ENCODE measurements at places on chromosomes 5 and 9.

DNA sequence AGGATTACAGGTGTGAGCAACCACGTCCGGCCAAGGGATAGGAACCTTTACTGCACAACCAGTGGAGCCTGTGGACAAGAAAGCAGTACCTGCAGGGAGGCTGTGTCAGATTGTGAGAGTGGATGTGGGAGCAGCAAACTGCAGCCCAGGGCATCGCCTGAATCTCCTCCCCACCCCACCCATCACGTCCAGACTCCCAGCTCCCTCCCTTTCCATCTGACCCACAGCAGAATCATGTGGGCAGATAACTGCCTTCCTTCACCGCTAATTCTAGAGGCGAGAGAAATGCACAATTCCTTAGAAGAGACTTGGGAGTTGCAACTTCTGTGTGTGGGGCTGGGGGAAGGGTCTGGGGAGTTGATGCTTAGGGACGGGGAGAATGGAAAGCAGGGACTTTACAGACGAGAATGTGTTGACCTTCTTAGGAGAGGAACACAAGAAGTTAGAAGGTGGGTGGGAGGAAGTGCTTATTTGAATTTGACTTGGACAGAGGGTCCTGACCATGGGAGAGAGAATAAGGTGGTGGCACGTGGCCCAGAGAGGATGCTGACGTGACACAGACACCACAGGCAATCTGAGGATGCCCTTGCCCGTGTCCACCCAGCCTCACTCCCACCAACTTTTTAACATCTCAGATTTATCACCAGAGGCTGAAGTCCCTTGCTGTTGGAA, 4.5 kb upstream of the LCP2 start:
- DNase-seq: no peak

GRCh38 chr5:102314328-102314727, 18.2 kb upstream of the SLCO4C1 start:
- no peak for DNase-seq

DNA sequence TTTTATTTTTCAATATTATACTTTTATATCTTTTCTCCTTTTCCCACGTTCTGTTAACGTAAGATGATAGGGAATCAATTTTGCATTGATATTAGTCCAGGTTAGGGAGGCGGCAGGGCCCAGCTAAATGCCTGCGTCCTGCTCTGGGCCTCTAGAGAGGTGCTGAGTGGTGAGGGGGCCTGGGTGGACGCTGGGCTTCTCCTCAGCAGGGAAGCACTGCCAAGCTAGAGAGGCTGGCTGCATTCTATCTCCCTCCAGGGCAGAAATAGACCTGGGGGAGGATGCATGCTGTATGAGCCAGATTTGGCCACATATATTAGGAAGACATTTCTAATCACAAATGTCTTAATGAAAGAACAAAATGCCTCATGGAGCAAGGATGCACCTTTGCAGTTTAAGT, 43.6 kb upstream of the NKX2-5 start:
- no peak for DNase-seq

- no peak for DNase-seq
These were observed 5.8 kb downstream of the TRAF1 start for GRCh38 chr9:120920806-120921178.

DNA sequence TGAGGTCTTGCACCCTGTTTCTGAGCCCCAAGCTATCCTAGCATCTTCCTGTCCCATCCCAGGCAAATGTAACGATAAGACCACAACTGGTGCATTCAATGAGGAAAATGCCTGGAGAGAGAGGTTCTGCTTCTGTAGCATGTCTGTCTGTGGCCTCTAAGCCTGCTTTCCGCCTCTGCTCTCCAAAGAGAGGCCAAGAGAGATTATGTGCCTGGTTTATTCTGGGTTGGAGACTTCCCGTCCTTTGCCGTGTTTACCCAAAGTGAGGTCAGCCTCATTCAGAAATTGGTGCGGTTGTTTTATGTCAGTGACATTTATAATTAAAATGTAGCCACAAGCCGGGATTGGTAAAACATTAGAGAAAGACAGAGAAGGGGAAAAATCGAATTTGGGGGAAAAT, 77.8 kb downstream of the FGF1 start:
- no peak for DNase-seq

- no peak for DNase-seq
These were observed 1209.3 kb upstream of the C9orf72 start for GRCh38 chr9:28782630-28783029.

GRCh38 chr5:151793358-151793757, 21.6 kb downstream of the G3BP1 start:
- no peak for DNase-seq

DNA sequence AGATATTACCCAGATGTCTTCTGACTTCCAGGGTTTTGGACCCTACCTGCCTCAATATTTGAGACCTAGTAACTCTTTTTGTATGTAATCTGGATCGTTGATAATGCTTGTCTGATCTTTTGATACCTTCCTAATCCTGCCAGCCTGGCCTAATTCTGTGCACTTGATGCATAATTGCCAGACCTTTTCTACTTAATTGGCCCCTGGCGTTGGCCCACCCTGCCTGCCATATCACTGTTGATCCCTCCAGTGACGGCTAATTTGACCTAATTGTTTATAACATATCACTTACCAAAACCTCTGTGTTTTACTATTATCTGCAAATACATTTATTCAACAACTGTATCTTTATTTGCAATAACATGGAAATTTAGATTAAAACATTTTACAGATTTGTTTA, 49.0 kb downstream of the SLC44A1 start:
- no peak for DNase-seq

DNA sequence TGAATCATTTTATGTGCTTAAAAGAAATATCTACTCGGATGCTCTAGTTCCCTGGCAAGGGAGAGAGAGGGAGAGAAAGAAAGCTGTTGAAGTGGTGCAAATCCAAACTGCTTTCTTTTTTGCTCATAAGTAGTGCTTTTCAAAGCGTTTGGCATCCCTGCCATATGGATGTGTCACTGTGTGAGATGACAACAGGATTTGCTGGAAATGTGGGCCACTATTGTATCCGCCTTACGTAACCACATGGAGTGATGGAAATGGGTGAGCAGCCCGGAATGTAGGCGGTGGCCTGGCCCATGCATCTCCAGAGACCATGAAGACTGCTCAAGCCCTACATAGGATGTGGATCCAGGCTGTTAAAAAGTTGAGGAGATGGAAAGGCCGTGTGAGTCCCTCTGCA, 30.8 kb downstream of the TJP2 start:
- DNase-seq: no peak

GRCh38 chr9:110588296-110588695, 8.8 kb upstream of the SVEP1 start:
- no peak for DNase-seq

DNA sequence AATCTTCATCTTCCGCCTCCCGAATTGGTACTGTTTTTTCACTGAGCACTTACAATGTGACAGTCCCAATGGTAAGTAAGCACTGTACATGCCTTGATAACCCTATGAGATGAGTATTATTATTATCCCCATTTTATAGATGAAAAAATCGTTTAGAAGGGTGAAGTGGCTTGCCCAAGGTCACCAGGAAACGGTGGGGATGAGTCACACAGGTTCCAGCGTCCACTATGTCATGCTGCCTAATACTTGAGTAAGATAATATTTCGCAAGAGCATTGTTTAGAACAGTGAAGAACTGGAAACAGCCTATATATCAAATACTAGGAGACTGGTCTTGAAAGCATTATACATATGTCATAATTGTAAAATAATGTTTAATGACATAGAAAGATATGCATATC, 12.9 kb downstream of the HAND1 start:
- no peak for DNase-seq

DNA sequence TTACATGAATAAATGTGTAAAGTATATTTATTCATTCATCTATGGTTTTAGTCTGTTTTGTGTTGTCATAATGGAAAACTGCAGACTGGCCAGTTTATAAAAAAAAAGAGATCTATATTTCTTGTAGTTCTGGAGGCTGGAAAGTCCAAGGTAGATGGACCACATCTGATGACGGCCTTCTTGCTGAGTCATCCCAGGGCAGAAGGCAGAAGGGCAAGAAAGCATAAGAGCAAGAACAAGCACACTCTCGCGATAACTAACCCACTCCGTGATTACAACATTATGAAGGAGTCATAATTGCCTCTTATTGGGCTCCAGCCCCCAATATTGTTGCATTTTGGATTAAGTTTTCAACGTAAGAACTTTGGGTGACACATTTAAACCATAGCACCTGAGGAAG, 180.4 kb upstream of the DAB2 start:
- DNase-seq: no peak

DNA sequence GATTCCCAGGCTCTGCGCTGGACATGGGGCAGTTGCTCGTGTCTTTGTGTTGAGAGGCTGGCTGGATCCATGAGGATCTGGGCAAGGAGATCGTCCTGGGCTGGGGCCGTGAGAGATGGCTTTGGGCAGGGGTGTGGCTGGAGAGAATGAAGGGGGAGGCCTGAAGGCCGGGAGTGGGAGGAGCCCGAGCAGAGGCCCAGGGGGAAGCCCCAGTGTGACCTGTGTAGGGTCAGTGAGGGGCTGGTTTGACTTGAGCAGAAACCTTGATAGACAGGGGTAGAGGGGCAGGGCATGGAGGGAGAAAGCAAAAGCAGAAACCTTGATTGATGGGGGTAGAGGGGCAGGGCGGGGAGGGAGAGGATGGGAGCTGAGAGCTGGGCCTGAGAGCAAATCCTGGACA, 54.4 kb upstream of the ASS1 start:
- no peak for DNase-seq

GRCh38 chr9:87054999-87055686, 107.8 kb upstream of the GAS1 start:
- no peak for DNase-seq

DNA sequence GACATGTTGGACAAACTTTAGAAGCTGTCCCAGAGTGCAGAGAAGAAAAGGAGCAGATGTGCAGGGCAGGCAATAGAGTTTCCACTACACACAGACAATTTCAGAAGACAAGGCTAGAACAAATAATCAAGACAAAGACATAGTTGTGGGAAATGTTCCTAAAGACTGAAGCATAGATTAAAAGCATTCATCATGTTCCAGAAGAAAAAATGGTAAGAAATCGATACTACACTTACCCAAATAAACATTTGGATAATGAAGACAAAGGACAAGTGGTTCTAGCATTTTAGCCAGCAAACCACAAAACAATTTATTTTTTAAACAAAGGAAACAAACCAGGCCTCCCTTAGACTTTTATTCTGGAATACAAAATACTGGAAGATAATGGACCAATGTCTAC, 97.9 kb downstream of the FSTL4 start:
- DNase-seq: no peak

DNA sequence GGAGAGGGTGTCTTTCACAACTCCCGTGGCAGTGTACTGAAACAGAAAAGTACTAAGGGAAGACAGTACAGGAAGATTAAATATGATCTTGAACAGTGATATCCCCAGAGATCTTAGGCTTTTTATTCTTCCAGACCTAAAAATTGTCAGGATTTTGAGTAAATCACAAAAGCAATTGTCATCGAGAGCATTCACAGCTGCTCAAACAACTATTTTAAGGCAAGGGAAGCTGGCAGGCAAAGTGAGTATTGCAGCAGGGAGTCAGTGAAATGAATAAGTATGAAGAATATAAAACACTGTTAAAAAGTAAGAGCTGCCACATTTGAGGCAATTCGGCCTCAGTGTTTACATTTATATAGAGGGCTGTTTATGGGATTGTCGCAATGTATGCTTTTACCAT, 479.0 kb downstream of the CAAP1 start:
- no peak for DNase-seq

DNA sequence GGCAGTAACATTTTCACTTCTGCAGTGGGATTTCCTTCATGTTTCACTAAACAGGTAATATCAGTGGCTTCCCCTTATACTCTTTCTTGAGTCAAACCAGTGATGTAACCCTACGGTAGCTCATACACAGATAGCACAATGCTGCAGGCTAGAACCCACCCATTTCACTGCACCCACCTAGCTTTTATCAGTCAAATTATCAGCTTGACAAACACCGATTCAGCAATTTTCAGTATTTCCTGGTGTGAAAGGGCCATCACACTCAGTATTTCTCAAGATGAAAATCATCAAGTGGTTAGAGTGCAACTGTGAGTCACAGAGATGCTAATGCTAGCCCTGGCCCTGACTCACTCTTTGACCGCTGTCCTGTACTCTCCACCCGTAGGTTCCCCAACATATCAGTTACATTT, 242.3 kb upstream of the PTGER4 start:
- DNase-seq: peak; percentile 22

DNA sequence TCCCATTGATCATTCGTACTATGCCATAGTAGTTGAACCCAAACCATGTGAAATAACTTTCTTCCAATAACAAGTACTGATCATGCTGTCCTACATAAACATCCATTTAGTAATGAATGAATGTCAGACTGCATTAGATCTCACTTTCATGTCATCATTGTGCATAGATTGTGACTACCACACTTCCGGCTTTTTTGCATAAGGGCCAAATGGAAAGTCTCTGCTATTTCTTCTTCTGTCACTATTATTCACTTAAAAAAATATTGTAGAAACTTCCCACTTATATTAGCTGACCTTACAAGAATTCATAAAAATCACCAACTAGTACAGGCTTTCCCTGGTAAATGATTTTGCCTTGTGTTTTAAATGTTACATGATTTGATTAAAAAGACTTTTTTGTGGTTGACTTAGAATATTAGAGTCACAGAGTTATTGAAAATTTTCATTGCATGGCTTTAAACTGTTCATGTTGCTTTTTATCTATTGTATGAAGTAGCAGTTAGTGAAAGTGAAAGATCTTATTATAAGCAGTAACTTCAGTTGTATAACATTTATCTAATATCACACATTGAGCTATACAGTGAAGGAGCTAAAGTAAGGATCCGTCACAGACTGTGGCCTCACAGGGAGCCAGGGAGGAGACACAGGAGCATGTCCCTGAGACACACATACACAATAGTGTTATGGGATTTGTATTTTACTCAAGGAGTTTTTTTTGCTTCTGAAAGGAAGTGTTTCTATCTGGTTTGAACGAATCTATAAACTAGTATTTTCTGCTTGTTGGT, 33.9 kb downstream of the LMNB1 start:
- no peak for DNase-seq

- no peak for DNase-seq
These were observed 240.1 kb downstream of the DNAH5 start for GRCh38 chr5:13704396-13704795.

DNA sequence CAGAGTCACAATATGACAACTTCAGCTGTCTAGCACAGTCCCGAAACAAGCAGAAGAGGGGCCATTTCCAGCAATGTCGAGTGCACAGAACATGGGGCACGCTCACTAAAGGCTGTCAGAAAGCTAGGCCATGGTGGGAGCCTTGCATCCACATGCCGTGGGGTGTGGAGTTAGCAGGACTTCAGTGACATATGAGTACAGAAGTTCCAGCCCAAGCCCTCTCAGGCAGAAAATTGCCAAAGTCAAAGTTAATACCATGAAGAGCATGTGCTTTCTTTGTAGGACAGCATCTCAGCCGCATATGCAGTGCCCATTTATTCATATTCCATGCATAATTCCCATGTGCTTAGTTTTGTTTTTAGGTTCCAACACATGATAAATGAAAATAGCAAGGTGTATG, 26.7 kb downstream of the ECM2 start:
- DNase-seq: no peak

Data from activated gamma-delta T cell treated with anti-CD3 and anti-CD28 coated beads, Interleukin-2, amount 50 U/mL, for 16 hours (primary cell).